ENCODE measurements at places on chromosomes 3 and 15. TPM values are rescaled to one million over a fixed set of nuclear protein-coding genes. Genes with fewer than 3 reads are reported as not detected.

IQCF5 gene
- not detected for total RNA-seq

UPK1B gene
- total RNA-seq = 0.20 TPM

MAP1A gene
- 18.6 TPM for total RNA-seq

ZNF106 gene
- 43.3 TPM for total RNA-seq

CSPG5 gene
- total RNA-seq = 2.9 TPM

ARHGEF26 gene
- total RNA-seq = 0.34 TPM

LTK gene
- 4.4 TPM for total RNA-seq

SLCO2A1 gene
- 0.16 TPM for total RNA-seq

CHRFAM7A gene
- not detected for total RNA-seq

TRIM42 gene
- total RNA-seq = not detected

SEMA3G gene
- not detected for total RNA-seq

PLA2G4E gene
- not detected for total RNA-seq

SH2D7 gene
- not detected for total RNA-seq

CLSTN2 gene
- 0.02 TPM for total RNA-seq

ARGFX gene
- not detected for total RNA-seq

GRCh38 chr3:38349684-38350359 lies 3.2 kb downstream of the XYLB start:
- DNase-seq = peak; percentile 34
- H3K36me3 ChIP-seq = peaks cover 55% of the 10 kb centered on the region
- no peaks in the 10 kb centered on the region for H3K27me3 ChIP-seq

GRCh38 chr3:41768363-41768762 lies 193.5 kb downstream of the ULK4 start:
- H3K36me3 ChIP-seq = no peaks in the 10 kb centered on the region
- H3K4me1 ChIP-seq = no peaks in the 10 kb centered on the region
- H3K27ac ChIP-seq = no peak overlapping the region
- H3K4me3 ChIP-seq = no peak overlapping the region
- H3K27me3 ChIP-seq = no peaks in the 10 kb centered on the region

DNA sequence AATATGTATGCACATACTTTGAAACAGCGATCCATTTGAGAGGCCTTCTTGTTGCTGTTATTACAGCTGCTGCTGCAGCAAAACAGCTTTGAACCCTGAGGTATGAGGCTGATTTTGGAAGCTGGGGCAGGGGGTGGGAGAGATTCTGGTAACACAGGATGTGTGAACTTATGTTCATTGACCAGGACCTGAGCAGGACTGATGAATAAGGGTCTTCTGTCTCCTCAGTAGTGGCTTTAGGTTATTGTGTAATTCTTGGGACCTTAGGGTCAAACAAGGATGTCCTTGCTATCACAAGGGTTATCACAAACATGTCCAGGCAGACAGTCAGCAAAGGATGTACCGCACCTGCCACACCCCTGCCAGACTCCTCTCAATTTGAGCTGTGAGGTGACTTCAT lies 41.6 kb downstream of the CTDSPL start:
- no peak for DNase-seq
- no peaks in the 10 kb centered on the region for H3K27me3 ChIP-seq
- H3K36me3 ChIP-seq = no peaks in the 10 kb centered on the region
- H3K27ac ChIP-seq = no peak overlapping the region

- DNase-seq = peak; percentile 32
- H3K36me3 ChIP-seq = no peaks in the 10 kb centered on the region
- no peaks in the 10 kb centered on the region for H3K27me3 ChIP-seq
- no peak overlapping the region for H3K4me3 ChIP-seq
- H3K4me1 ChIP-seq = no peaks in the 10 kb centered on the region
These were observed 96.8 kb downstream of the ANXA2 start for GRCh38 chr15:60301024-60301423.

- no peaks in the 10 kb centered on the region for H3K27me3 ChIP-seq
- no peak overlapping the region for H3K27ac ChIP-seq
- no peaks in the 10 kb centered on the region for H3K4me1 ChIP-seq
- no peak for DNase-seq
- no peak overlapping the region for H3K4me3 ChIP-seq
These were observed 462.6 kb downstream of the PDCD6IP start for GRCh38 chr3:34261001-34261385.

DNA sequence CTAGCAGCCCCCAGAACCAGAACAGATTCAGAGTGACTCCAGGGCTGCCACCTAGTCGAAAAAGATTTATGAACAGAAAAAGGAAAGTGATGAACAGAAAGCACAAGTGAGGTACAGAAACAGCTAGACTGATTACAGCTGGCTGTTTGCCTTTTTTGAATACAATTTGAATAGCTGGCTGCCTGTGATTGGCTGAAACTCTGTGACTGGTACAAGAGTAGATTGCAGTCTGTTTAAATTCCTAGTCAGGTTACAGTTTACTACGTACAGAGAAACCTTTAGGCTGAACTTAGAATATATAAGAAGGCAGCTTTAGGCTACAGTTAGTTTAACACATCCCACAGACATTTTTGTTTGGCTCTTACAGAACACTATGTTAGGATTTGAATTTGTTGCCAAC lies 10.0 kb downstream of the CCDC13 start:
- H3K27ac ChIP-seq = no peak overlapping the region
- H3K36me3 ChIP-seq = no peaks in the 10 kb centered on the region
- peaks cover 19% of the 10 kb centered on the region for H3K27me3 ChIP-seq
- H3K4me1 ChIP-seq = no peaks in the 10 kb centered on the region

GRCh38 chr3:7766530-7766929 lies 735.1 kb upstream of the LMCD1 start:
- H3K36me3 ChIP-seq = no peaks in the 10 kb centered on the region
- DNase-seq = no peak
- no peaks in the 10 kb centered on the region for H3K27me3 ChIP-seq
- no peak overlapping the region for H3K4me3 ChIP-seq
- no peak overlapping the region for H3K27ac ChIP-seq
- H3K4me1 ChIP-seq = no peaks in the 10 kb centered on the region

DNA sequence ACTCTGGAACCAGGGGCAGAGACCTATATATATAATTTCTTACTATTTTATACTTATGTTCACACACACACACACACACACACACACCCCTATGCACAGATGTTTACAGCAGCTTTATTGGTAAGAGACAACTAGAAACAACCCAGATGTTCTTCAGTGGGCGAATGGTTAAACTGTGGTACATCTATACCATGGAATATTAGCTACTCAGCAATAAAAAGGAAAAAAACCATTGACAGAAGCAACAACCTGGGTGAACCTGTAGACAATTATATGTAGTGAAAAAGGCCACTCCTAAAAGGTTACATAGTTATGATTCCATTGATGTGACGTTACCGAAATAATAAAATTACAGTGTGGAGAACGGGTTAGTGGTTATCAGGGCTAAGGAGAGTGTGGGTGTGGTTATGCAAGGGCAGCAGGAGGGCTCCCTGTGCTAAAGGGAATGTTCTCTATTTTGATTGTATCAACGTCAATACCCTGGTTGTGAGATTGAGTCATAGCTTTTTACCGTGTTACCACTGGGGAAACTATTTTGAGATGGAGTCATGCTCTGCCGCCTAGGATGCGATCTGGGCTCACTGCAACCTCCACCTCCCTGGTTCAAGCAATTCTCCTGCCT lies 85.5 kb downstream of the FLNB start:
- H3K4me1 ChIP-seq = peaks cover 3% of the 10 kb centered on the region
- H3K27me3 ChIP-seq = no peaks in the 10 kb centered on the region
- H3K27ac ChIP-seq = no peak overlapping the region
- peak; percentile 27 for DNase-seq
- peaks cover 28% of the 10 kb centered on the region for H3K36me3 ChIP-seq
- no peak overlapping the region for H3K4me3 ChIP-seq

GRCh38 chr3:106206146-106206545 lies 337.3 kb upstream of the CBLB start:
- no peak overlapping the region for H3K27ac ChIP-seq
- no peaks in the 10 kb centered on the region for H3K4me1 ChIP-seq
- H3K36me3 ChIP-seq = no peaks in the 10 kb centered on the region
- H3K4me3 ChIP-seq = no peak overlapping the region
- DNase-seq = no peak

GRCh38 chr15:40289140-40289775 lies 6.4 kb upstream of the ANKRD63 start:
- H3K4me1 ChIP-seq = peaks cover 23% of the 10 kb centered on the region
- peaks cover 22% of the 10 kb centered on the region for H3K27me3 ChIP-seq
- no peak overlapping the region for H3K4me3 ChIP-seq

GRCh38 chr3:45103334-45103733 lies 42.8 kb downstream of the CDCP1 start:
- H3K36me3 ChIP-seq = peaks cover 15% of the 10 kb centered on the region
- no peak for DNase-seq
- H3K27ac ChIP-seq = peak overlapping the region; percentile 84

- H3K36me3 ChIP-seq = peaks cover 7% of the 10 kb centered on the region
- no peak overlapping the region for H3K27ac ChIP-seq
- DNase-seq = no peak
- no peaks in the 10 kb centered on the region for H3K27me3 ChIP-seq
- no peak overlapping the region for H3K4me3 ChIP-seq
- H3K4me1 ChIP-seq = no peaks in the 10 kb centered on the region
These were observed 39.5 kb downstream of the CFAP100 start for GRCh38 chr3:126434264-126434590.

GRCh38 chr3:136543385-136543784 lies 208.8 kb downstream of the STAG1 start:
- no peaks in the 10 kb centered on the region for H3K36me3 ChIP-seq
- no peaks in the 10 kb centered on the region for H3K4me1 ChIP-seq
- H3K4me3 ChIP-seq = no peak overlapping the region
- DNase-seq = no peak

GRCh38 chr15:64222573-64223366 lies 59.9 kb upstream of the PPIB start:
- DNase-seq = no peak
- H3K4me3 ChIP-seq = no peak overlapping the region
- H3K36me3 ChIP-seq = no peaks in the 10 kb centered on the region
- 0 out of 3 replicates have a peak overlapping the region, but pooled peaks have one; percentile 19 for H3K27ac ChIP-seq
- peaks cover 25% of the 10 kb centered on the region for H3K4me1 ChIP-seq

DNA sequence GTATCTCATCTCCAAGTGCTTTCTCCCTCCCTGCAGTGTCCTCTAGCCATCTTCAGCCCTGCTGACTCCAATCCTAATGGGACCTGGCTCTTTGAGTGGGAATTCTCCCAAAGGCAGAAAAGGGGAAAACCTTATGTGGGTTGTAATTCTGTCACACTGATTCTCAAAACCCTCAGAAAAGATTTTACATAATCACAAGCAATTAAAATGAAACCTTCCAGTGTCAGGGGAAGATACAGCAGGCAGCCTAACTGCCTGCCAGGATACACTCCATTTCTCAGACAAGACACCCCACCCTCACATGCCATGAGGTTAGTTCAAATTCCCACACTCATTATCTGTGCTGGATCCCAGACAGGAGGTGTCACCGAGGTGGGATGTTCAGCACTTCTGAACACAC lies 121.4 kb downstream of the RFTN1 start:
- peaks cover 4% of the 10 kb centered on the region for H3K27me3 ChIP-seq
- no peaks in the 10 kb centered on the region for H3K4me1 ChIP-seq
- no peak overlapping the region for H3K4me3 ChIP-seq
- no peaks in the 10 kb centered on the region for H3K36me3 ChIP-seq

- no peak for DNase-seq
- H3K4me1 ChIP-seq = peaks cover 41% of the 10 kb centered on the region
- H3K27ac ChIP-seq = no peak overlapping the region
- H3K27me3 ChIP-seq = no peaks in the 10 kb centered on the region
- no peak overlapping the region for H3K4me3 ChIP-seq
These were observed 205.0 kb downstream of the OPA1 start for GRCh38 chr3:193798051-193798450.

GRCh38 chr3:33883538-33883950 lies 85.1 kb downstream of the PDCD6IP start:
- peak; percentile 63 for DNase-seq
- no peak overlapping the region for H3K27ac ChIP-seq
- no peaks in the 10 kb centered on the region for H3K4me1 ChIP-seq
- H3K27me3 ChIP-seq = no peaks in the 10 kb centered on the region
- no peaks in the 10 kb centered on the region for H3K36me3 ChIP-seq
- no peak overlapping the region for H3K4me3 ChIP-seq

DNA sequence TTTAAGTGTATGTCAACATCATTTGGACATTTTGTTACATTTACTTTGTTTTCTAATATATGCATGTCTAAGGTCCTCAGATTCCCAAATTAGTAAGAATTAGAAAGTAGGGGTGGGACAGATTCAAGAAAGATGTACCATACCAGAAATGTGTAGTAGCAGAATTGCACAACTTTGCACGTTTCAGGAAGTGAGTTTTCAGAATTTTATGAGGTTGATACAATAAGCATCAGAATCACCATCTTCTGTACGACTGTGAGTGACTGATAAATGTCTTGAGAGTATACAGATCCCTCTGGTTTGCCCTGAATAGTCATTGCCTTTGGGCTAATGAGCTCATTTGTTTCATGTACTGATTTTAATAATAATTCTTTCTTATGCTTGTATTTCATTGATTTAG lies 9.3 kb downstream of the ARIH2 start:
- no peaks in the 10 kb centered on the region for H3K27me3 ChIP-seq
- no peak overlapping the region for H3K4me3 ChIP-seq
- H3K36me3 ChIP-seq = peaks cover 75% of the 10 kb centered on the region
- H3K4me1 ChIP-seq = peaks cover 13% of the 10 kb centered on the region
- DNase-seq = no peak

- H3K4me1 ChIP-seq = no peaks in the 10 kb centered on the region
- no peaks in the 10 kb centered on the region for H3K36me3 ChIP-seq
- no peak overlapping the region for H3K27ac ChIP-seq
- no peak for DNase-seq
These were observed 84.8 kb downstream of the RAP2B start for GRCh38 chr3:153246806-153247205.

DNA sequence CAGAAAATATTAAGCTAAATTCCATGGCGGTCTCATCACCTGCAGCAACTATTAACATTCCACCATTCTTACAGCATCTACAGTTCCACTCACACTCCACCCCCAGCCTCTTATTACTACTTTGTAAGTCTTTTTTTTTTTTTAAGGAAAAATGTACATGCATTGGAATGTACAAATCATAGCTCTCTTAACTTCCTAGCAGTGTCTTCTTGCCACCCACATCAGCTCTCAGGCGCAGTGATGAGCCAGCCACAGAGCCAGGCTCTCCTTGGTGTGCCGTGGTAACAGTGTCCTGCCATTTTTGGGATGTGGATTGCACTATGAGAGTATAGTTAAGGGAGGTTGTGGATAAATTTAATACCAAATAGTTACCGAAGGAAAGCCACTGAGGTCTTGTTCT lies 17.8 kb downstream of the ABHD17C start:
- no peak overlapping the region for H3K4me3 ChIP-seq
- no peak overlapping the region for H3K27ac ChIP-seq
- no peaks in the 10 kb centered on the region for H3K4me1 ChIP-seq
- DNase-seq = no peak

DNA sequence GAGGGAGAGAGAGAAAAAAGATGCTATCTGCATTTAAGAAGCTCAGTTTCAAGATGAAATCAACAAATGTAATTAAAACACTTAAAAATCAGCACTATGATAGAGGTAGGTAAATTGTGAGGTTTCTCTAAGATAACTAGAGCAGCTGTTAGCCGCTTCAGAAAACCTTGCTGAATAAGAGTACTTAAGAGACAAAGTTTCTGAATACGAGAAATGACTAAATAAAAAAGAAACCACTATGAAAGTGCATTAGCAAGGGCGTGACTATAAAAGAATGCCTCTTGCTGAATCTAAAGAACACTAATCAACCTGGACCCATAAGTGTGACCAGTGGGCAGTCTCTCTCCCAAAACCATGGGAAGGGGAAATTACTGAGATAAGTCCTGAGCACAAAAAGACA lies 41.8 kb downstream of the IQCB1 start:
- H3K4me1 ChIP-seq = no peaks in the 10 kb centered on the region
- H3K36me3 ChIP-seq = peaks cover 57% of the 10 kb centered on the region
- H3K27me3 ChIP-seq = no peaks in the 10 kb centered on the region
- DNase-seq = no peak
- no peak overlapping the region for H3K27ac ChIP-seq

- no peak for DNase-seq
- H3K27ac ChIP-seq = no peak overlapping the region
- no peaks in the 10 kb centered on the region for H3K36me3 ChIP-seq
- H3K27me3 ChIP-seq = peaks cover 20% of the 10 kb centered on the region
- no peak overlapping the region for H3K4me3 ChIP-seq
- no peaks in the 10 kb centered on the region for H3K4me1 ChIP-seq
These were observed 15.7 kb upstream of the PPARG start for GRCh38 chr3:12273045-12273695.

All from K562 (cell line).